ENCODE measurements at places on chromosomes 5 and 9. TPM values are rescaled to one million over a fixed set of nuclear protein-coding genes. Genes with fewer than 3 reads are reported as not detected.

- H3K27me3 ChIP-seq, result no peaks in the 10 kb centered on the region
- no peak for DNase-seq
- H3K27ac ChIP-seq, result no peak overlapping the region
- H3K4me1 ChIP-seq, result peaks cover 2% of the 10 kb centered on the region
- H3K36me3 ChIP-seq, result no peaks in the 10 kb centered on the region
- no peak overlapping the region for H3K4me3 ChIP-seq
Measured at GRCh38 chr5:59206132-59206581, 623.3 kb downstream of the RAB3C start.

MIER3 gene
- 20.7 TPM for total RNA-seq

DNA sequence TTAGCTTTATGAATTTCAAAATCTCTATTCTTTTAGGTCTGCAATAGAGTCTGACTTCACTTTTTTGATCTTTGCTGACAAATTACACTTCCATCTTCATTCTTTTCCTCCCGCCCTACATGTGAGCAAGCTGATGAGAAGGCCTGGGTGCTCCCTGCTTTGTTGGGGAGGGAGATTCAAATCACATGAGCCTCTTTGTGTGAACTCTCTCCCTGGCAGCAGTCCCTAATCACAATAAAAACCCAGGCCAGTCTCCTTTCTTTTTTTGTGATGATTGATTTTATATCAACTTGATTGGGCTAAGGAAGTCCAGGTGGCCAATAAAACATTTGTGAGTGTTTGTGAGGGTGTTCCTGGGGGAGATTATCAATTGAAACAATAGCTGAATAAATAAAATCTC is 89.4 kb downstream of the PSAT1 start:
- no peak for DNase-seq
- no peaks in the 10 kb centered on the region for H3K36me3 ChIP-seq
- no peak overlapping the region for H3K27ac ChIP-seq
- H3K4me1 ChIP-seq, result no peaks in the 10 kb centered on the region
- H3K27me3 ChIP-seq, result no peaks in the 10 kb centered on the region

OTULINL gene
- total RNA-seq, result 7.6 TPM

DNA sequence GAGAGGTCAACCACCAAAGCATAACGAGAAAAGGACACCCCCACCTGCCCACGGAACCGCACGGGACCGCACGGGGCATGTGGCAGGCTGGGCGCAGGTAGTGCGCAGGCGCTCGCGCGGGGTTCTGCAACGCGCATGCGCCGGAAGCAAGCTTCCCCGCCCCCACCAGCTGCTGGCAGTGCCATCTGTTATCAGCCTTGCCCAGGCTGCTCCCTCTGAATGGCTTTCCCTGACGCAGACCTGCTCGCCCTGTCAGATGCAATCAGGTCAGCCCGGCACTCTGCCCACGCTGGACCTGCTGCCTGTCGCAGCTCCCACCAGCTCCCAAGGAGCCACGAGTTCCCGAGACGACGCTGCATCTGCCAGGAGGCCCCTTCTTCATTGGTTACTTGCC is 22.8 kb downstream of the PTCH1 start:
- H3K4me3 ChIP-seq, result no peak overlapping the region
- H3K4me1 ChIP-seq, result no peaks in the 10 kb centered on the region
- H3K36me3 ChIP-seq, result no peaks in the 10 kb centered on the region
- no peak overlapping the region for H3K27ac ChIP-seq
- H3K27me3 ChIP-seq, result no peaks in the 10 kb centered on the region

DNA sequence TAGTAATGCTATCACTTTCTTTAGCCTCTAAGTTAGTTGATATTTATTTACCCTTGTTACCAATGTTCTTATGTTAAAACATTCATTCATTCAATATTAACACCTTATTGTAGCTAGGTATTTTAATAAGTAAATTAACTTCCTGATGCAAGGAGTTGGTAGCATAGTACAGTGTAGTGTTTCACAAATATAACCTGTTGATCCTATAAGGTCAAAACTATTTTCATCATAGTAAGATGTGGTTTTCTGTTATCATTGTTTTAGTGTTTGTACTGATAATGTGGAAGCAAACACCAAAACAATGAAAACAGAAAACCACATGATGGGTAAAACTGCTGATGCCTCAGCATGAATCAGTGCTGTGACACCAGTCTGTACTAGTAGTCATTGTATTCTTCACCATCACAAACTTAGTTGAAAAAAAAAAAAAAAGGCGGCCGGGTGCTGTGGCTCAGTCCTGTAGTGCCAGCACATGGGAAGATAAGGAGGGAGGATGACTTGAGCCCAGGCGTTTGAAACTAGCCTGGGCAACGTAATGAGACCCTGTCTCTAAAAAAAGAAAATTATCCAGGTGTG is 36.5 kb downstream of the ZCCHC7 start:
- no peak overlapping the region for H3K4me3 ChIP-seq
- no peaks in the 10 kb centered on the region for H3K27me3 ChIP-seq
- no peaks in the 10 kb centered on the region for H3K36me3 ChIP-seq
- no peaks in the 10 kb centered on the region for H3K4me1 ChIP-seq

DNA sequence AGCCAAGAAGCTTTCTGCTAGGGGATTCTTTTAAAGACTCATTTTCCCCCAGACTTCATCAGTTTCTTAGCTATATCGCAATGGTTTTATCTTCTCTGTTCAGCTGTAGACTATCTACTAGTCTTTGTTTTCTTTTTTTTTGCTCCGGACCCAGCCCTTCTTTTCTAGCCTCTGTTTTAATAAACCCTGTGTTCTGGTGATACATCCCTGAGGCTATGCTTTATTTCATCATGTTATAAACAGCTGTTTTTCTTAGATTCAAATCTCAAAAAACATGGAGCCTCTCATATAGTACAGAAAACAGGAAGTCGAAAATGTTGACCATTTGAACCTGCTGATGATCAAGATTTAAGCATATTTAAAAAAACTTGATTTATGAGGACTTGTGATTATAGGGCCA is 37.8 kb downstream of the SCGB3A1 start:
- no peaks in the 10 kb centered on the region for H3K27me3 ChIP-seq
- no peaks in the 10 kb centered on the region for H3K4me1 ChIP-seq
- H3K4me3 ChIP-seq, result no peak overlapping the region

- no peaks in the 10 kb centered on the region for H3K27me3 ChIP-seq
- DNase-seq, result peak; percentile 86
- no peak overlapping the region for H3K4me3 ChIP-seq
- H3K4me1 ChIP-seq, result no peaks in the 10 kb centered on the region
Measured at GRCh38 chr5:154811653-154812465, 38.5 kb downstream of the FAXDC2 start.

DNA sequence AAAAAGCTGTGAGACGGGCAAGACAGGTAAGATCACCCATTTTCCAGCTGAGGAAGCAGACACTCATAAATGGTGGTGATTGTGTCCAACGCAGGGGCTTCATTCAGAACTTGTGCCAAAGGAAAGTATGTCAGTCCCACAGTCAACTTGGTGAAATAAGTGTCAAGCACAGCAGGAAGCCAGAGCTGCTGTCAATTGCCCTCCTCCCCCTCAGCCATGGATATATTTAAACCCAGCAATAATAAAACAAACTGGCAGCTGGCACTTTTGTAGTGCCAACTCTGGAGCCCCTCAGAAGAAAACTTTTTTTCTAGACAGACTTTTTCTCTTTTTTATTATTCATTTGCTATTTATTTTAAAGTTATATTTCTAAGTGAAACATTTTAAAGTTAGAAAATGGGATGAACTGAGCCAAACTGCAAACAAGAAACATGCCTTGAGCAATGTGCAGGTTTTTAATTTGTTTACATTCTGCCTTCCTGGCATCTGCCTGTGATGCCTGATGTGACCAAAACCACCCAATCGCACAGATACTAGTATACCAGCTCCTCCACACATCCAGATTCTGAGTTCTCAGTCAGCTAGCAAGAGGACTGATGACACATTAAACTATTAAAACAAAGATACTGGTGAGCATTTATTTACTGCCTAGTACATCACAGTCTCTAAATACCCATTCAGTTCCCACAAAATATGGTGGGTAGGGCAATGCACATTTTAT is 17.0 kb downstream of the DMAC1 start:
- H3K27ac ChIP-seq, result no peak overlapping the region
- no peaks in the 10 kb centered on the region for H3K36me3 ChIP-seq
- no peak for DNase-seq
- H3K27me3 ChIP-seq, result no peaks in the 10 kb centered on the region
- H3K4me1 ChIP-seq, result no peaks in the 10 kb centered on the region

LCN15 gene
- total RNA-seq, result not detected

KIAA1191 gene
- 78.4 TPM for total RNA-seq

CDKN2B-AS1 gene
- total RNA-seq, result 1.2 TPM

DNA sequence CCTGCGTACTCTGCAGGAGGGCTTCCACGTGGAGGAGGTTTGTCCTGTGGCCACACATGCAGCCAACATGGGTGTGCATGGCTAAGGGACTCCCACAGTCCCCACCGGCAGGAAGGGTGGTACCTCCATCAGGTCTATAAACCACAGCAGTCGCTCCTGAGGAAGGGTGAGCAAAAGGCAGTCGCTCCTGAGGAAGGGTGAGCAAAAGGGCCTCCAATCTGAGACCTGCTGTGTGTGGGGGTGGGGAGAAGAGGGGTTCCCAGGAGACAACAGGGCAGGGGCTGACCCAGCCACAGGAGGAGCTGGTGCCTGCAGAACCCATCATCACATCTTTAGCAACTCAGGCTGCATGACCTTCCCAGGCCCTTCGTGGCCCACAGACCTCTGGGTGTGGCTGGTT is 30.3 kb upstream of the AKNA start:
- H3K36me3 ChIP-seq, result no peaks in the 10 kb centered on the region
- H3K27ac ChIP-seq, result no peak overlapping the region
- H3K4me3 ChIP-seq, result no peak overlapping the region
- H3K27me3 ChIP-seq, result no peaks in the 10 kb centered on the region
- DNase-seq, result no peak

PCDHGA12 gene
- 18.8 TPM for total RNA-seq

- no peaks in the 10 kb centered on the region for H3K27me3 ChIP-seq
- H3K4me1 ChIP-seq, result no peaks in the 10 kb centered on the region
- DNase-seq, result no peak
- H3K4me3 ChIP-seq, result no peak overlapping the region
- H3K27ac ChIP-seq, result no peak overlapping the region
- no peaks in the 10 kb centered on the region for H3K36me3 ChIP-seq
Measured at GRCh38 chr5:68435611-68436010, 220.1 kb downstream of the PIK3R1 start.

- H3K27ac ChIP-seq, result no peak overlapping the region
- no peak overlapping the region for H3K4me3 ChIP-seq
- H3K36me3 ChIP-seq, result no peaks in the 10 kb centered on the region
- H3K27me3 ChIP-seq, result no peaks in the 10 kb centered on the region
Measured at GRCh38 chr9:121222524-121223171, 21.0 kb upstream of the RAB14 start.

DAB2 gene
- total RNA-seq, result 119 TPM

GRCh38 chr5:78979909-78980308 is 5.2 kb downstream of the ARSB start:
- H3K27ac ChIP-seq, result no peak overlapping the region
- H3K27me3 ChIP-seq, result no peaks in the 10 kb centered on the region
- no peaks in the 10 kb centered on the region for H3K36me3 ChIP-seq
- no peak overlapping the region for H3K4me3 ChIP-seq
- no peak for DNase-seq

GRCh38 chr9:84261070-84261746 is 79.3 kb downstream of the SLC28A3 start:
- peak; percentile 82 for DNase-seq
- H3K27ac ChIP-seq, result no peak overlapping the region
- H3K4me3 ChIP-seq, result no peak overlapping the region
- H3K36me3 ChIP-seq, result no peaks in the 10 kb centered on the region
- no peaks in the 10 kb centered on the region for H3K27me3 ChIP-seq

DNA sequence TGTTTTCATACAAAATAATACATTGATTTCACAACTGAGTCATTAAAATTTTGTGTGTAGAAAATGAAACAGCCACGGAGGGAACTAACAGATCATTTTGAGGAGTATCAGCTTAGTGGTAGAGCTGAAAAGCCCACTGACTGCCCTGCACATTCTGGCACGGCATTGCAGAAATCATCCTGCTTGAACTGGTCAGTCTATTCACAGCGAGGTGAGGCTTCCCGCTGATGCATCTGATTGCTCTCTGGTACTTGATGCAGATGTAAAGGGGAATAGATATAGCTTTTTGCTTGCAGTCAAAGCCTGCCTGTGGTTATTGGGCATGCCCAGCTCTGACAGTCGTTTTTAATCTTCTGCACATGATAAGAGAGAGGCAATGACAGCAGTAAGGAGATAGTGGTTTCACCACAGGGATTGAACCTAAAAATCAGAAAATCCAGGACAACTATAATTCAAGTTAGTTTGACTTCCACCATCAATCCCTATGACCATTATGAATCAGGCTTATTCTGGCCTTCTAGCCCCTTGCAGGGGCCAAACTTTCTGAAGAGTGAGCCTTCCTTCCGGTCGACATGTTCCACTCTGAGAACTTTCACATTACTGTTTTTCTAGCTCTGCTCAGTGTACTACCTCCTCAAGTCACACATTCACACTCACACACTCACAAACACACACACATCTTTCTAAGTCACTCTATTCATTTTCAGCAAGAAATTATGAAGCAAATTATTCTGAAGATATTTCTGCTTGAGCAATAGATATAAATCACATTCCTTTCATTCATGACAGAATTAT is 782.8 kb upstream of the NUDT12 start:
- DNase-seq, result no peak
- H3K36me3 ChIP-seq, result no peaks in the 10 kb centered on the region
- H3K4me3 ChIP-seq, result no peak overlapping the region
- H3K4me1 ChIP-seq, result no peaks in the 10 kb centered on the region

DNA sequence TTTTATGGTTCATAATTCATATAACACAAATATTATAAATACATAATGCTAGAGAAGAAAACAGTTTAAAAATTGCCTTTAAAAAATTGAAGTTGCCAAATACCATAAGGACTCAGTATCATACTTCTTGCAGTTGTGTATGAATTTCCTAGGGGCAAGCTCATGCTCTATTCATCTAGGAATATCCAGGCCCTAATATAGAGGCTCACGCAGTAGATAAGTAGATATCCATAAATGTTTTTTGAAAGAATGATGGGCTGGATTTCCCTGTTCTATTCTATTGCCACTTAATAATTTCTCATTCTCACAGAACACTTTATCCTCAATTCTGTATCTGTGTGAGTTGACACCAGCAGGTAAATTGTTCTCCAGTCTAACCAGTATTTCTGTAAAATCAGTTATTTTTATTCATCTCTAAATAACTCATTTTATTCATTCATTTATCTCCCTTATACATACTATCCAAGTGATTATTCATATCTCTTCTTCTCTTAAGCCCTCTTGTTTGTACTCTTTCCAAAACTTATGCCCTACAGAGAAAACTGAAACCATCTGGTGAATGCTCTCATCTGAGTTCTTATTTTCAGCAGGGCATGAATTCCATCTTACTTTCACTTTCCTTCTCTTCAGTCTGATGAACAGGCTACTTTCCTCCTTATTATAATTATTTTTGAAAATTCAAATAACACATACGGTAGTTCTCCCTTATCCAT is 97.1 kb downstream of the SLC44A1 start:
- no peak for DNase-seq
- no peaks in the 10 kb centered on the region for H3K4me1 ChIP-seq
- H3K4me3 ChIP-seq, result no peak overlapping the region
- H3K27me3 ChIP-seq, result no peaks in the 10 kb centered on the region

TEK gene
- total RNA-seq, result 26.0 TPM

NUDT2 gene
- 13.6 TPM for total RNA-seq

PCDHGA1 gene
- total RNA-seq, result 1.6 TPM

GZMA gene
- 5.4 TPM for total RNA-seq

Data from aorta (tissue), 5 donors.